ENCODE measurements at places on chromosomes 5 and 9. TPM values are rescaled to one million over a fixed set of nuclear protein-coding genes. Genes with fewer than 3 reads are reported as not detected.

DNA sequence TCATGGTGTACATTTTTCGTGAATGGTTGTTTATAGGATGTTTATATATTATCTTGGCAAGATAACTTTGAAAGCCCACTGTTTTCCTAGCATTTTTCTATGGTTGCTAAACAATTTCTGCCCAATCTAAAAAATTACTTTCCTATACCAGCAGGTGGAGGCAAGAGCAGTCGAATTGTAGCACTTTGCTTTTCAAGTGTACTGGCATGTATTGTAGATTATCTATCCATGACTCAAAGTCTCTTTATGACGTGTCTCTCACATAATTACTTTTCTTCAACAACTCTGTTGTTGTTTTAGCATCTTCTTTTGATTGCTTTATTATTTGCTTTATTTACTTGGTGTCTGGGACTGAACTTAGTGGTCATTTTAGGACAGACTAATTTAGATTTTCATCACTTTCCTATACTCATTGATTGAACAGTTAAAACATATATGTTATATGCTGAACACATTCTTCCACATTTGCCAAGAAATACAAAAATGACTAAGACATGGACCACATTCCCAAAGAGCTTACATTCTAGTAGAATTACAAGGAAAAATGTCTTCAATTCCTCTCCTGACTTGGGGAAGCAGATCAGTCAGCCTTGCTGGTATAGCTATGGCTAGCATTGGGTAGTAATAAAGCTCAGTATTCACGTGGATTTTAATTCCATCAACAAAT is 20.7 kb downstream of the NLN start:
- peak; percentile 44 for DNase-seq

The GAPT gene
- polyA plus RNA-seq = not detected

- DNase-seq = peak; percentile 73
These were observed 1.1 kb upstream of the DNAJB5 start for GRCh38 chr9:34988218-34989002.

The TMC1 gene
- 0.42 TPM for polyA plus RNA-seq

The IFNA2 gene
- polyA plus RNA-seq = not detected

Data from GM23338 (cell line).